Activated CD4-positive, alpha-beta T cell treated with anti-CD3 and anti-CD28 coated beads for 24 hours (primary cell): ENCODE measurements at places on chromosomes 3 and 15.

DNA sequence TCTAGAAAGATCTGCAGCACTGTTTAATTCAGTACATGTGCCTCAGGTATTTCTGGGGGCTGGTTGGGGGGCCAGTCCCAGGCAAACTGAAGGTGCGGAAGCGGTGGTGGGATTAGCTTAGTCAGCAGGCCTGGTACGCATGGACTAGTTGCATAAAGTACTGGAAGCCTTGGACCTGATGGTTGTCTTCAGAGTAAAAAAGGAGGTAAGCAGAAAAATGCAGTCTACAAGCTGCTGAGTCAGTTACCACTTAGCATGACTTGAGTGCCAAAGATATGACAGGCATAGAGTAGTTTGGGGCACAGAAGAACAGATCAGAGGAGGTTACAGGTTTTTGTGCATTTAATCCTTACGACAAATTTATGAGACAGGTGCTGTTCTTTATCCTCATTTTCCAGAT lies 19.9 kb upstream of the GOLGA8J start:
- no peak for DNase-seq

DNA sequence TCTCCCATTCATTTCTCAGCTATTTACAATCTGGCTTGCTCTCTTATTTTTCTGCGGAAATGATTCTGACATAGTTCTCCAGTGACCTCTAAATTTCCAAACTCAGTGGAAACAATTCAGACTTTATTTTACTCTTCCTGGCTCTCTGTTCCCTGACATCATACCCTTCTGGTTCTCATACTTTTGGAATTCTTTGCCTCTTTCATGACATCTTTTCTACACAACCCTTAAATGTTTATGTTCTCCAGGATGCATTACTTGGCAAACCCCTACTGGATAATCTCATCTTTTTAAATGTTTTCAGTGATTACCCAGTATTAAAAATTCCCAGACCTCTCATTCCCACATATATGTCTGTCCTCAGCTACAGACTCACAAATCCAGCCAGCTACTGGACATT lies 23.9 kb upstream of the PLSCR4 start:
- DNase-seq: no peak

DNA sequence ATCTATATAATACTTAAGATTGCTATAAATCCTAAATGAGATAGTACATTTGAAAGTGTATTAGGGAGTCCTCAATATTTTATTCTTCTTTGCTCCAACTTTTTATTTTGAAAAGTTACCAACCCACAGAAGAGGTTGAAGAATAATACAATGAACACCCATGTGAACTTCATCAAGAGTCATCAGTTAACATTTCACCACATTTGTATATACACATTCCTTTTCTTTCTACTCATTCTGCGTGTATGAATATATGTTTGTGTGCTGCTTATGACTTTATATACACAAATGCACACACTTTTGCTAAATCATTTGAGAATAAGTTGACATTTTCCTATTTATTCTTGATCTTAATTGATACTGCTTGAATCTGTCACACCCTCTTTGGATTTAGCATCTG lies 193.3 kb upstream of the CGNL1 start:
- no peak for DNase-seq

GRCh38 chr3:136899622-136900158 lies 37.7 kb downstream of the NCK1 start:
- no peak for DNase-seq

GRCh38 chr3:3178498-3179328 lies 778 bp downstream of the CRBN start:
- no peak for DNase-seq

DNA sequence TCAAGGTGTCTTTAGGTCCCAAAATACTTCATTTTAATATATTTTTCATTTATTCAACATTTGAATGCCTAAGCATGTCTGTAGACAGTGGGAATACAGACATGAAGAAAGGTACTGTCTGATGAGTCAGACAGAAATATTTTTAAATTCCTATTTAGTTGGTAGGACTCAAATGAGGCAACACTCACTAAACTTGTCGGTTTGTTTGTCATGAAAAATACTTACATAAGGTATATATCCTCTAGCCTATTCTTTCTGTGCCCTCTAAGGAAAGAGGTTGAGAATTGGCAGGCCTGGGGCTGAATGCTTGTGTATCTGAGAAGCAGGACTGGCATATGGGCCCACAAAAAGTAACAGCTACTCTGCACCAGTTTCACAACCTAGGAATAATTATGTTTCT lies 423.6 kb upstream of the MDFIC2 start:
- no peak for DNase-seq

GRCh38 chr3:194875581-194876402 lies 190.1 kb downstream of the FAM43A start:
- no peak for DNase-seq
